Uterine smooth muscle cell (primary cell): ENCODE measurements at places on chromosomes 11 and 22. TPM values are rescaled to one million over a fixed set of nuclear protein-coding genes. Genes with fewer than 3 reads are reported as not detected.

Gene ABCC8
- total RNA-seq, result not detected in 2 replicates

Gene USP2
- total RNA-seq, result 0.11 and 1.00 TPM in 2 replicates

Gene TRIM66
- total RNA-seq, result 5.9 and 7.5 TPM in 2 replicates

Gene CCDC15
- total RNA-seq, result 2.4 and 6.4 TPM in 2 replicates

Gene PGM2L1
- total RNA-seq, result 2.2 and 7.5 TPM in 2 replicates

Gene KCNJ4
- total RNA-seq, result not detected in 2 replicates

Gene TMPRSS4
- total RNA-seq, result not detected in 2 replicates

Gene PLAAT5
- not detected in 2 replicates for total RNA-seq

Gene LSP1
- 0.33 and 0.62 TPM in 2 replicates for total RNA-seq

Gene SLC35F2
- total RNA-seq, result 22.9 and 40.0 TPM in 2 replicates

Gene MEI1
- total RNA-seq, result 1.5 and 2.1 TPM in 2 replicates

Gene TMEM134
- total RNA-seq, result 28.4 and 30.1 TPM in 2 replicates

Gene MRGPRE
- not detected in 2 replicates for total RNA-seq

Gene BIK
- not detected in 2 replicates for total RNA-seq

Gene CARD18
- total RNA-seq, result not detected in 2 replicates

Gene BTBD18
- total RNA-seq, result not detected in 2 replicates

Gene MS4A7
- total RNA-seq, result not detected in 2 replicates

Gene DEFB131B
- total RNA-seq, result not detected in 2 replicates

Gene ARHGEF17
- total RNA-seq, result 37.2 and 38.6 TPM in 2 replicates

Gene SLC17A6
- total RNA-seq, result not detected in 2 replicates

Gene GNB1L
- 10.5 and 18.8 TPM in 2 replicates for total RNA-seq

Gene GRAP2
- total RNA-seq, result not detected in 2 replicates

Gene CARD16
- 2.8 and 5.2 TPM in 2 replicates for total RNA-seq

Gene CDC42BPG
- total RNA-seq, result 0.11 and 0.12 TPM in 2 replicates

Gene EXPH5
- total RNA-seq, result 0.11 and 1.1 TPM in 2 replicates

Gene FBLN1
- total RNA-seq, result 94.1 and 164 TPM in 2 replicates

Gene GDPD4
- not detected in 2 replicates for total RNA-seq

Gene OR52E8
- not detected in 2 replicates for total RNA-seq

Gene IGF2
- total RNA-seq, result 0.11 and 0.25 TPM in 2 replicates

Gene OR5B21
- total RNA-seq, result not detected in 2 replicates

Gene GLYATL1B
- total RNA-seq, result not detected in 2 replicates

Gene SCGB1A1
- not detected in 2 replicates for total RNA-seq

Gene SCN3B
- total RNA-seq, result under 0.01 and 0.12 TPM in 2 replicates

Gene PPP2R1B
- total RNA-seq, result 33.5 and 51.5 TPM in 2 replicates

Gene DCHS1
- total RNA-seq, result 35.2 and 50.1 TPM in 2 replicates

Gene FGF3
- total RNA-seq, result not detected in 2 replicates

Gene EI24
- total RNA-seq, result 89.2 and 106 TPM in 2 replicates

Gene TRIM49
- not detected in 2 replicates for total RNA-seq

Gene PGA4
- not detected in 2 replicates for total RNA-seq

Gene E2F8
- 0.25 and 2.0 TPM in 2 replicates for total RNA-seq

Gene MMP8
- 0.11 TPM in 1 of 2 replicates, not detected in the other for total RNA-seq

Gene KRTAP5-10
- not detected in 2 replicates for total RNA-seq

Gene DBX1
- not detected in 2 replicates for total RNA-seq

Gene APOBEC3B
- 2.4 and 7.5 TPM in 2 replicates for total RNA-seq

Gene RCN1
- total RNA-seq, result 313 and 458 TPM in 2 replicates

Gene DMC1
- total RNA-seq, result 6.5 and 7.2 TPM in 2 replicates

Gene SYT9
- 0.25 and 0.66 TPM in 2 replicates for total RNA-seq

Gene CAVIN3
- total RNA-seq, result 216 and 432 TPM in 2 replicates

Gene BEST1
- total RNA-seq, result 3.1 and 7.1 TPM in 2 replicates
